ENCODE measurements at places on chromosomes 5 and 9. TPM values are rescaled to one million over a fixed set of nuclear protein-coding genes. Genes with fewer than 3 reads are reported as not detected.

The PCDHGA5 gene
- total RNA-seq, result 5.3 TPM

The LYRM7 gene
- 34.9 TPM for total RNA-seq

DNA sequence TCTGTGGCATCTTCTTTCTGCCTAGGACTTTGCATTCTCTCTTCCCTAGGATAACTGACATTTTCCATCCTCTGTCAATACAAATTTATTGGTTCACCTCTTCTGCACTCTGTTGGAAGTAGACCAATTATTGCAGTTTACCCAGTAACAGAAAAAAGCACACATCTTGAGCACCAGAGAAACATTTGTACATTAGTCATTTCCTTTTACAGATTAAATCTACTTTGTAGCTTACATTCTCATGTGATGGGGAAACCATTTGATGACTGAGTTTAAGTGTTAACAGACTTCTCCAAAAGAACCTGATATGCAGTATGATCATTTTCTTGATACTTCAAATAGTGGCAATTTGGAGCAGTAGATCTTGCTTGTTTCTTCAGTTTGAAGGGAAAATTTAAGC is 1098.8 kb downstream of the DTWD2 start:
- no peak for DNase-seq

- no peak for DNase-seq
Observed at GRCh38 chr5:156356238-156356637, 29.3 kb downstream of the SGCD start.
